ENCODE measurements at places on chromosomes 16 and 17.

DNA sequence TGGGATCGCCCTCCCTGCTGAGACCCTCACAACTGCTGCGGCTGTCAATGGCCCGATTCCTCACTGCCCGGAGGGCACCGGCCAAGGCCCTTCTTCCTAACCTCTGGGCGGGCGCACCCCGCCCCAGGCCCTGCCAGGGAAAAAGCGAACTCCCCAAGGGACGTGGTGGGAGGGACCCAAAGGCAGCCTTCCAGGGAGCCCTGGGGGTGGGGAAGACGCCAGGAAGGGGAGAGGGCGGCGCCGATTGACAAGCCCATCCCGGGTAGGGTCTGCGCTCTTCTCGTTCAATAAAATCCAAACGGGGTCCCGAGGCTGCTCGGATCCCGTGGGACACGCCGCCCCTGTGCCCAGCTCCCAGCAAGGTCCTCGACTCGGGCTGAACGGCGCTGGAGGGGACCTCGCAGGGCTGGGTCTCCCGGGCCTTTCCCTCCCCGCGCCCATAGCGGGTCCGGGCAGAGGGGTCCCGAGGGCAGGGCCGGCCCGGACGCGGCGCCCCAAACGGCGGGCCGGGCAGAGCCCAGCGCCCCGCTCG is 416 bp downstream of the KIFC3 start:
- DNase-seq: no peak

GRCh38 chr17:49402706-49403105 is 12.0 kb downstream of the PHB1 start:
- DNase-seq: no peak

GRCh38 chr16:14263011-14263410 is 191.9 kb downstream of the MRTFB start:
- DNase-seq: no peak

DNA sequence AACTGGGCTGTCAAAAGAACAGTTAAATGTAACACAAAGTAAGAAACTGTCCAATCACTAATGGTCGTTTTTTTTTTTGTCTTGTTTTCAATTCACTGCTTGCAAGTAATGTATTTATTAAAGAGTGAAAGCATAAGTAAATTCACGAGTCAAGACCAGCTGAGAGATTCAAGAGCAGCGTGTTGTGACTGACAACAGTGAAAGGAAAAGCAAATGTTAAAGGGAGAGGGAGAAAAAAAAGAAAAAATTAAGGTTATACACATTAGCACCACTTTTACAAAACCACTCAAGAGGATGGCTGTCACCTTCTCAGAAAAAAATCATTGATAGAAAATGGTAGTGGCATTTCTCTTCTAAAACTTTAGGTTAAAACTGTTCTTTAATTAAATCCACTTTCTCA is 36.1 kb downstream of the GPATCH8 start:
- DNase-seq: no peak

DNA sequence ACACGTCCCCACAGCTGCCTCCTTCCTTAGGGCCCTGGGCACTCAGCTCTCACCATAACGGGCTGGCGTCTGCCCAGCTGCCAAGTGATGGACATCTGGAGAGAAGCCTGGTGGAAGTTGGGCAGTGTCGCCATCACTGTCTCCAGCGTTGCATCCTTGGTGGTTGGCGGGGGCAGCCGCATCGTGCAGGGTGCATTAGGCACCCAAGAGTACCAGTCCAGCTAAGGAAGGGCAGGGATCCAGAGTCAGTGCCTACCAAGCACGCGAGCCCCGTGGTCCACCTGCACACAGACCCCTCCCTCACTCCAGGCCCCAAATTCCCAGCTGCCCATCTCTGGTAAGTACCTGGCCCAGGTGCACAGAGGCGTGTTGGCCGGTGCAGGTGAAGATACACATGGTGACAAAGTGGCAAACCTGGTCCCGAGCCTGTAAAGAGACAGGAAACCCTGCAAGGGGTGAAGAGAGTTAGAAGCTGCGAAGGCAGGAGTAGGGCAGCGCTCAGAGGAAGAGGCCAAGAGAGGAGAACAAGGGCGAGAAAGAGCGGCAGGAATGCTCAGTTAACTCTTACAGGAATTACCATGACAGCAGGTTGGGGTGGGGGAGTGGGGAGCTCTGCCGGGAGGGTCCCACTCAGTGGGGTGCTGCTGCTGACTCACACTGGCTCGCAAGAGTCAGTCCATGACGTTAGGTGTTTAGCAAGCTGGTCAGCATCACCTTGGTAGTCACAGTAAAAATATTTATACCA is 9.5 kb downstream of the ALOX15 start:
- DNase-seq: no peak

DNA sequence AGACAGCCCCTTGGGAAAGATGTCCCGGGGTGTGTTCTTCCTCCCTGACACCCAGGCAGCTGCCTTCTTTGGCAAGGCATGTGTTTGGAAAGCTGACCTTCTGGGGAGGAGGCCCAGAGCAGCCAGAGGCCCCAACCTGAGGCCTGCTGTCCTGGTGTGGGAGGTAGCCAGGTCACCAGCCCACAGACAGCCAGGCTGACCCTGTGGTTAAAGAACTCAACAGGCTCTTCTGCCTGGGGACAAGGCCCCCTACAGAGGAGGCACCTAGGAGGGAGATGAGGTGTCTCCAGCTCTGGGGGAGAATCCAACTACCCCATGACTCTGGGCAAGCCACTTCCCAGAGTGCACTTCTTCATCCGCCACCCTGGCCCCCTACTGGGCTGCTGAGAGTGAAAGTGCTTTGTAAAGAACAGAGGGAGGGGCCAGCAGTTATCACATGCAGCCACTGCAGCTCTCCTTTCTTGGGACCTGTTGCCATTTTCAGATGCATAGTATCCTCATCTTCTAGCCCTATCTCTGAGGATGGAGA is 13.1 kb upstream of the SREBF1 start:
- DNase-seq: peak; percentile 80

GRCh38 chr16:71726476-71727315 is 2.2 kb upstream of the PHLPP2 start:
- DNase-seq: no peak

DNA sequence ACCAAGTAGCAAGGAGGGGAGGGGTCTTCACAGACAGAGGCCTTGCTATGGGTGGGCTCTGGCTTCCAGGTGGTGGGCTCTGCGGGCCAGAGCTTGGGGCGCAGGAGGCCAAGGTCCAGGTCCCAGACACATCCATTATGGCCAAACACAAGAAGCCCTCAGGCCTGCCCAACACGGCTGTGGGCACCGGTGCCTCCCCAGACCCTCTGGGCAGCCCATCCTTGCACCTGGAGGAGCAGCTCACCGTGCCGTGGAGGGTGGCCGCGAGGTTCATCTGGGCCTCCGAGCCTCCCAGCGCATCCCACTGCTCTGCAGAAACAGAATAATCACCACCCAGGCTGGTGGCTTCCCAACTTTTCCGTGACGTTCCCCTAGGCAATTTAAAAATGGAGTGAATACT is 55.9 kb downstream of the TBC1D16 start:
- DNase-seq: no peak

- DNase-seq: no peak
Measured at GRCh38 chr16:82899731-82900450, 273.1 kb downstream of the CDH13 start.

GRCh38 chr16:27994686-27995085 is 68.8 kb downstream of the GSG1L start:
- DNase-seq: no peak

DNA sequence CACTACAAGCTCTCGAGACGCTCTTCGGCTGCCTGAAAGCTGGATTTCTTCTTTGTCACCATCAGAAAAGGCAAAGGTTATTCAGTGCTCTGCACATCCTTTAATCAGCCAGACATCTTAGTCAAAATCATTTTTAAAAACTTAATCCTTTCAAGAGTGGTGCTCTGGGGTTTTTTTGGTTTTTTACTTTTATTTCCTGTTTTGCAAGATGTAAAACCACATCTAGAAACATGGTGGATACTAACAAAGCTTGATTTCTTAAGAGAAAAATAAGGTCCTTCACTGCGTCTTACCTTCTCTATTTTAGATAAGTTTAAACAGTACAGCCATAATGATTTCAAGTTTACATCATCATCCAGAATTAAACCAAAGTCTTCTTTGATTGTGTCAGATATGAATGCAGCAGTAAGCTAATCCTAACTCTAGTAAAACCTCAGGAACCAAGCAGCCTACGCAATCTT is 6.3 kb downstream of the ANKRD11 start:
- DNase-seq: peak; percentile 44

GRCh38 chr17:75681289-75681688 is 14.2 kb downstream of the SAP30BP start:
- DNase-seq: no peak

- peak; percentile 86 for DNase-seq
Measured at GRCh38 chr17:80855948-80856862, 135.4 kb upstream of the CHMP6 start.

GRCh38 chr16:57374067-57374534 is 1.8 kb downstream of the CX3CL1 start:
- no peak for DNase-seq

Data from CD4-positive, alpha-beta T cell treated with Interleukin-6 for 4 hours (primary cell).